NCI-H1092 (cell line): ENCODE measurements at places on chromosomes 3 and 15.

- DNase-seq = no peak
Measured at GRCh38 chr15:57309856-57310760, 66.2 kb upstream of the CGNL1 start.

- no peak for DNase-seq
Measured at GRCh38 chr3:31448035-31448881, 84.5 kb upstream of the STT3B start.

- DNase-seq = no peak
Measured at GRCh38 chr3:65128346-65128745, 440.5 kb upstream of the ADAMTS9 start.

DNA sequence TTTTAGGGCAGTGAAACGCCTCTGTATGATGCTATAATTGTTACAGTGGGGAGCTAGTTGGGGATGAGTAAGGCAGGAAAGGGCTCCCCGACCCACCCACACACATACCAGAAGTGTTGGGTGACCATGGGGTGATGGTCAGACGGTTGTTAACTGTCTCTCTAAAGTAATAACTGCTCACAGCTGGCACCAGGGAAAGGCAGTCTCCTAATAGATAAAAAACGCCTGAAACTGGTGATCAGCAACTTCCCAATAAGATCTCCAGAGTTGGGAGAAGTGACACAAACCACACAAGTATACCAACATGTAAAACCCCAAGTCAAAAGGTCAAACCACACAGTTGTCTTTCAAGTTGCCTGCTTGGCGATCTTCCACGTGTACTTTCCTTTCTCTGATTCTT is 346.5 kb upstream of the CNTN4 start:
- no peak for DNase-seq

DNA sequence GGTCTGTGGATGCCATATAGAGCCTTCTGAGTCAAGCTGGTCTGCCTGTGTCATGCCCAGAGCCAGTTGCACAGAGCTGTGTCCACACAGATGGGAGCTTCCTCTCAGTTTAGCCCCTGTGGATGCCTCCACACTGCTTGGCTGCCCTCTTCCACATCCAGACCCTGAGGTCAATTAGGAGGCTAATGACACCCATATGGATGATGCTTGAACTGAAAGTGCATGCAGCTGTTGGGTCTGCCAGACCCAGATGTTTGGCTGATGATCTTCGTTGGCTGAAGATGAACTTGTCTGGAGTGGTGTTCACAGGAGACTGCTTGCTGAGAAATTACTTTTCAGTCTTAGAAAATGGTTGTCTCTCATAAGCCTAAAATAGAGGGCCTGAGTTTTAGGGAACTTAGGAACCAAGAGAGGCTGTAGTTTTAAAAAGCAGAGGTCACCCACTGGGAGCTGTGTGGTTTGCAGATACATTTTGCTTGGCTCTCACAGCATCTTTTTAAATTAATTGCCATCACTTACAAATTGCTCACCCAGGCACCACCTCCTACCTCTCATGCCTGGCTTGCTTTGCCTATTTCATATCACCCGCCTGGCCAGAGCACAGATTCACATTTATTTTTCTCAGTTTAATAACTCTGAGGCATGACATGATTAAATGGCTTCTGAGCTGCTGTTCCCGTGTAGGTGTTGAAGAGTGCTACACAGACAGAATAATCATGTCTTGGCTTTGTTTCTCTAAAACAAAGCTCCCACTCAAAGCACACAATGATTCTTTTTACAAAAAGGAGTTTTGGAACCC is 176.1 kb downstream of the MINAR1 start:
- DNase-seq = no peak

- DNase-seq = no peak
Measured at GRCh38 chr3:3232251-3232650, 52.8 kb upstream of the CRBN start.

DNA sequence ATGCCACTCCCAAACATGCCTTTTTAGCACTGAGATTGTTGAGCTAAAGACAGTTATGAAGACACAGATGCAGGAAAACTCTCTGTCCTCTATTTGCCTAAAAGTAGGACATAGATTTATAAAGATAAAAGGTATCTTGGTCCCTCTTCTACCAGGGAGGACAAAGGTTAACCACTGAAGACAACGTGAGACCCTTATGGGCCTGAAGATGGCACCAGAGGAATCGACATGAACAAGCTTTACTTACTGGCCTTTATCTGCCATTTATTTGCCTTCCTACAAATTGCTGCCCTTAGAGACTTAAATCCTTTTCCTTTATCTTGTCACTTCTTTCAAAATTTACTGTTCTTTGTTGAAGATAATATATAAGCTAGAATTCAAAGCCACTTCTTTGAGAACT is 109.7 kb upstream of the FAM3D start:
- DNase-seq = no peak

DNA sequence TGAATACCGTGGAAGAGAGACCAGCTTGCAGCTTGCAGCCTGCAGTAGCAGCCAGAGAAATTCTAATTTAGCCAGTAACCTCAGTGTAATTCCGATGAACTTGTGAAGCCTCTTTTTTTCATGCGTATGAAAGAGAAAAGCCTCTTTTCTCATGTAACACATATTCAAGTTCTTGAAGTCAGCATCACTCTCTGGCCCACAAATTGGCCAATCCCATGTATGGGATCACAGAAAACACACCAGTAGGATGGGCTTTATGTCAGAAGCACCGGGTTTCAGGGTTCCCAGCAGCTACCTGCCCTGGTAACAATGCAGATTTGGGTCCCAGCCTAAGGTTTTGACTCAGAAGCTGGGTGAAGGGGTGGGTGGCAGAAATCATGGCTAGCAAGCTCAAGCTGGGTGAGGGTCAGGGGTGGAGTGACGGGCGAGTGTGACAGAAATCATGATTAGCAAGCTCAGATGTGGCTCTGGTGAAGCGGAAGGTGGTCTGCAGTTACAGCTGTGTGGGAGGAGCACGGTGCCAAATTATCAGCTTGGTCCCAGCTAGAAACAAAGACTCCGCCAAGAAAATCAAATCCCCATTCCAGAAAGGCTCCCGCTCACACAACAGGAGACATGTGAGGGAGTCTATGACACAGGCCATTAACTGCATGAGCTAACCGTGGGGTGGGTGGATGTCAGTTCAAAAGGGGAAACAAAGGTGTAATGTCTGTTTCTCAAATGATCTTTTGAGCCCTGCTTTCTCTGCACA is 86.6 kb downstream of the SNRK start:
- no peak for DNase-seq
